ENCODE measurements at places on chromosomes 5 and 9.

GRCh38 chr5:114335391-114335790 lies 26.5 kb upstream of the KCNN2 start:
- peak; percentile 52 for DNase-seq

DNA sequence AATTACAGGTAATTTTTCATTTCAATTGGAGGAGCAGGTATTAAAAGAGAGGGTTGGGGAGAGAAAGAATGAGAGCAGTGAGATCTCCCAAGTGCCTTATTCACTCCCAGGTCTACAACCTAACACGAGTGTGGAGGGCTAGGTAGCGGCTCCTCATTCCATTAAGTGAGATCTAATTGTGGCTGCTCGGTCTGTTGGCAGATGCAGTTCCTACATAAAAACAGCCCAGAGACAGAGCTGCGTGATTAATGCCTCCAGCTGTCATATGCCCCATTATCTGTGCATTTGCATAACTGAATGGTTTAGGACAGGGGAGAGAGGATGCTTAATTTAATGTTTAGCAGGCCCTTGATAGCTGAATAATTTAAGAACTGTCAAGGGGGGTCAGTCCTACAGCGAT lies 100.5 kb downstream of the PSAT1 start:
- DNase-seq, result no peak

DNA sequence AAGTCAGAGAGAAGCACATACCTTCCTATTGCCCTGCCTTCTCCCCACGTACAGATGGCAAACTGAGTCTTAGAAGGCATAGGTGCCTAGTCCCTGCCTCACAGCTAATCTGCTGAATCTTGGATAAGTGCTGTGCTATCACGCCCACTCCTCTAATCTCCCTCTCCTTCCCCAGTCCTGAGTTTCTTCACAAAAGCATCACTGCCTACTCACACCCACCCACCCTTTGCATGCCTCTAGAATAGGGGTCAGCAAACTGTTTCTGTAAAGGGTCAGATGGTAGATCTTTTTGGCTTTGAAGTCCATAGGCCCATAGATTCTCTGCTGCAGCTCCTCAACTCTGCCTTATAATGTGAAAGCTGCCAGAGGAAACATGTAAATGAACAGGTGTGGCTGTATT lies 23.2 kb upstream of the JADE2 start:
- no peak for DNase-seq

GRCh38 chr5:169838688-169839087 lies 141.6 kb downstream of the INSYN2B start:
- no peak for DNase-seq

GRCh38 chr9:13896922-13897835 lies 416.8 kb downstream of the NFIB start:
- DNase-seq, result no peak

- DNase-seq, result peak; percentile 17
These were observed 1.6 kb downstream of the STKLD1 start for GRCh38 chr9:133377721-133378216.

DNA sequence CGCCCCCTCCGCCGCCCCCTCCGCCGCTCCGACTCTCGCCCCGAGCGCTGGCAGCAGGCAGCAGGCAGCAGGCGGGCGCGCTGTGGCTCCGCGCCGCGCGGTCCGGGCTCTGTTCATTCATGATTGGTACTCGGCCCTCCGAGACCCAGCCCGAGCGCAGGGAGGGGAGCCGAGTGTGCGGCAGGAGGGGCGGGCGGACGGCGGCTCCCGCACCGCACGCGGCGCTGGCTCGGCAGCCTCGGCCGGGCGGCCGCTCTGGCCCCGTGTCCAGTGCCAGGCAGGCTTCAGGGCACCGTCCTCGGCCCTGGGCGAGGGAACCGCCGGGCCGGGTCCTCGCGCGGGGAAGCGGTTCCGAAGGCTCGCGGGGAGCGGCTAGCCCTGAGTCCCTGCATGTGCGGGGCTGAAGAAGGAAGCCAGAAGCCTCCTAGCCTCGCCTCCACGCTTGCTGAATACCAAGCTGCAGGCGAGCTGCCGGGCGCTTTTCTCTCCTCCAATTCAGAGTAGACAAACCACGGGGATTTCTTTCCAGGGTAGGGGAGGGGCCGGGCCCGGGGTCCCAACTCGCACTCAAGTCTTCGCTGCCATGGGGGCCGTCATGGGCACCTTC lies at the start of gene KCNIP1:
Gene KCNIP1 (plus strand): TSS at position 31 of the 607 bp plus-strand sequence.
- no peak for DNase-seq

Data from IMR-90 (cell line).